ENCODE measurements at places on chromosomes 3 and 15. TPM values are rescaled to one million over a fixed set of nuclear protein-coding genes. Genes with fewer than 3 reads are reported as not detected.

CCR3 gene
- polyA plus RNA-seq, result 0.39 TPM

CP gene
- polyA plus RNA-seq, result 2.1 TPM

LMAN1L gene
- polyA plus RNA-seq, result not detected

FAM43A gene
- polyA plus RNA-seq, result not detected

CHST13 gene
- 0.37 TPM for polyA plus RNA-seq

P2RY14 gene
- 1.5 TPM for polyA plus RNA-seq

CCDC50 gene
- 35.6 TPM for polyA plus RNA-seq

MESD gene
- 29.2 TPM for polyA plus RNA-seq

RHCG gene
- polyA plus RNA-seq, result not detected

AADAC gene
- not detected for polyA plus RNA-seq

TIGIT gene
- 0.29 TPM for polyA plus RNA-seq

NAALADL2 gene
- polyA plus RNA-seq, result 8.4 TPM

KNG1 gene
- not detected for polyA plus RNA-seq

IQCF5 gene
- not detected for polyA plus RNA-seq

TM4SF1 gene
- polyA plus RNA-seq, result 50.2 TPM

C3orf20 gene
- 0.05 TPM for polyA plus RNA-seq

FNDC3B gene
- 60.2 TPM for polyA plus RNA-seq

LYZL4 gene
- polyA plus RNA-seq, result not detected

GHRL gene
- polyA plus RNA-seq, result 1.1 TPM

DPPA4 gene
- polyA plus RNA-seq, result 3.4 TPM

ATP8B4 gene
- not detected for polyA plus RNA-seq

CFAP100 gene
- polyA plus RNA-seq, result not detected

PRR20G gene
- not detected for polyA plus RNA-seq

GMPS gene
- 46.3 TPM for polyA plus RNA-seq

COPB2 gene
- 145 TPM for polyA plus RNA-seq

DNAJA4 gene
- polyA plus RNA-seq, result 94.7 TPM

TRPM1 gene
- polyA plus RNA-seq, result 1.1 TPM

HCLS1 gene
- polyA plus RNA-seq, result 5.8 TPM

CFAP92 gene
- polyA plus RNA-seq, result 1.0 TPM

MAP3K13 gene
- 13.7 TPM for polyA plus RNA-seq

EHHADH gene
- polyA plus RNA-seq, result 2.9 TPM

XCR1 gene
- polyA plus RNA-seq, result 0.09 TPM

GXYLT2 gene
- polyA plus RNA-seq, result 36.7 TPM

CORO2B gene
- polyA plus RNA-seq, result 6.9 TPM

HEG1 gene
- 46.1 TPM for polyA plus RNA-seq

CACNA2D3 gene
- polyA plus RNA-seq, result 1.3 TPM

WDR93 gene
- not detected for polyA plus RNA-seq

TM6SF1 gene
- 44.6 TPM for polyA plus RNA-seq

BTLA gene
- polyA plus RNA-seq, result not detected

FSIP1 gene
- polyA plus RNA-seq, result not detected

ARHGAP11A gene
- 21.8 TPM for polyA plus RNA-seq

ITIH1 gene
- 0.47 TPM for polyA plus RNA-seq

Measured in muscle of arm (tissue), 14 donors.